NCI-H1436 treated with DMSO at 0.1 percent for 48 hours (cell line): ENCODE measurements at places on chromosomes 11 and 22.

GRCh38 chr11:34825670-34826383, 90.4 kb downstream of the APIP start:
- DNase-seq = no peak

GRCh38 chr11:6611092-6611962, 689 bp downstream of the TAF10 start:
- no peak for DNase-seq

DNA sequence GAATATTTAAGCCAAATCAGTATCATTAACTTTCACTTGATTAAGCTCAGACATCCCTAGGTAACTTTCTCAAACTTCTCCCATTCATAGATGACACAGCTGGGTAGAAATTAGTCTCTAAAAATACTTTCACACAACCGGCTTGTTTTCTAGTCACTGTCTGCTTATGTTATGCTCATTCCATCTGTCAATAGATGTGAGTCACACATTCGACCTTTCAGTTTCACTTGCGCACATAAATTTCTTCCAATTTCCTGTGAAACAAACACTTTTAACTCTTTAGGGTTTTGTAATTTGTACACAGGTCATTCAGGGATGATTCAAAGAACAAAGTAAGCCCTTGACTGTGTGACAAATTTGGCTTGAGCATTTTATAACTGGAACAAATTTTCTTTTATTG, 723.0 kb downstream of the KCNA4 start:
- DNase-seq = no peak

DNA sequence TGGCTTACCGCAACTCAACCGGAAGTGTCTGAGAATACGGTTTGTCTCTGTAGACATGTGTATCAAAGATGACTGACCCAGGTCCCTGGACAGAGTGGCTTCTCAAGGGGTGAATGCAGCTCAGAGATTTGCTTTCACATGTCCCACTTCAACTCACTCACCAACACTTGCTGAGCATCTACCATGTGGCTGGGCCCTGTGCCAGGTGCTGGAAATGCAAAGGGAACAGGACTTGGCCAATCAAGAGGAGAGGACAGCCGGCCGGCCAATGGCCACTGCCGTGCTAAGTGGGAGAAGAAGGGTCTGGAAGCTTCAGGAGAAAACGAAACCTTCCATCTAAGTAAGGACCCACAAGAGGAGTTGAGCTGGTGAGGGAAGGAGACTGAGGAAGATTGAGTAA, 151.3 kb downstream of the CEP164 start:
- DNase-seq = no peak

DNA sequence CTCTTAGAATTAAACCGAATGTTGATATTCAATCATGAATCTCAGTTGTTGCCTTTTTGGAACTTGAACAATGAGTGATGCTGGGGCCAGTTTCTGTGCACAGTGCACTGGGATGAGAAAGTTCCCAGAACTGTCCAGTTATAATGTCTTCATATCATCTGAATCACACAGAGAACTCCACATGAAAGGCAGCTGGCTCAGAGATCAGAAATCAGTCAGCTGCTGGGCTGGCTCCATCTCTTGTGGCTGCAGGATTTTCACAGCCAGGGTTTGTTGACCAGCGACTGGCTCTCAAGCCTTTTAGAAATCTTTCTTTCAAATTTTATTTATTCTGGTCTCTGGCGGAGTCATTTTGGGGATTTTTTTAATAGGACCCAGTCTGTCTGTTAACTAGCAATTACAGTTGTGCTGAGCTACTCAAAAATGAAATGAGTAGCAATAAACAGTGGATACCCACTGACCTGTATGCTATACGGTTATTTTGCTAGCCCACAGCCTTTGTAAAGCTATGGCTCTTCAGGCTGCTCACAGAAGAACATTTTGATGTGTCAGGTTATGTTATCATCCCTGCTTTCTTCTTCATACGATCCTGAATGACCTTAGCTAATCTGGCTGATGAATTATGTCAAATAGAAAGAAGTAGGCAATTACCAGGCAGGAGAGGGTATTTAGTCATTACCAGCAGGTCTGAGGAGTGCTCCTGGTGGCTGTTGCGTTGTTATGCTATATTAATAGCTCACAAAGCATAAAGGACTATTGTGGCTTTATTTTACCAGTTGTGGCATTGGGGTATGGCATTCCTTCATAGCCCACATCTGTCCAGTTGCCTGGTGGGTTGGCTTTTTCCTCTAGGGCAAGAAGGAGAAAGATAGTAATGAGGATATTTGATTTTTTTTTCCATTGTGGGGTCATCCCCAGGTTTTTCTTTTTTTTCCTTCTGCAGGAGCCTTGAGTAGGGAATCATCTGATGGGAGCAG, 3.6 kb downstream of the FAT3 start:
- DNase-seq = no peak

DNA sequence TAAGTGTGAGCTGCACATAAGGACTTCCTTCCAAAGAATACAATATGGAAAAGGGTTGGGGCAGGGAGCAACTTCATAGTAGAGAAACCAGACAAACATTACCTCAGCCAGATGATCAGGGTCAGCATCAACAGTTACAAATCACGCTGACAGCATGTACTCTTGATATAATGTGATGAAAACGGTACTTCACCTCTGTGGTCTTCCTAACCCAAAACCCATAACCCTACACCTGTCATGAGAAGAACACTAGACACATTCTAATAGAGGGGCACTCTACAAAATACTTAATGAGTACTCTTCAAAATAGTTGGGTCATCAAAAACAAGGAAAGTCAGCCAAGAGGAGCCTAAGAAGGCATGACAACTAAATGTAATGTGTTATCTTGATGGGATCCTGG, 43.9 kb downstream of the RRAS2 start:
- DNase-seq = no peak

GRCh38 chr22:30400159-30400558, 3.3 kb downstream of the SEC14L2 start:
- no peak for DNase-seq

DNA sequence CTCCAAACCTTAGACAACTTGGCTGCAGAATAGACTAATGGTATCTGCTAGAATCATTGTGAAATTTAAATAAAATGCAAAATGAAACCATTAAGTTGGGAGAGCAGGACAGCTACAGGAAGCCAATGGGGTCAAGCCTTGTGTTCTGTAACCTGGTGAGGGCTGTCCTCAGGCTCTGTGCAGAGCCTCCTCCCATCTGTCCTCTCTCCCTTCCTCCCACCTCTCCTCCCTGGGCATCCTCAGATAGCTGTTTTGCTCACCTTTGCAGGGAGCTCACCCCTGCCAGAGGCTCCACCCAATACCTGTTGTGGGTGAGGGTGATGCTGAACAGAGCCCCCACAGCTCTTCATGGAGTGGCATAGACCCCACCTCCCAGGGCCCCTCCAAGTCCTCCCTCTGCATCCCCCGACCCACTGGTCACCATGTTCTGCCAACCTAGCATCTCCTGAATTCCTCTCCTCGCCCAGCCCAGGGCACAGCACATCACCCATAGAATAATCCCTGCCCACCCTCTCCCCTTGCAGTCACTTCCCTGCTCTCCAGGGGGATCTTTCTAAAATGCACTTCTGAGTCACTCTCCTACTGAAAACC, 100.3 kb downstream of the PDE2A start:
- no peak for DNase-seq

DNA sequence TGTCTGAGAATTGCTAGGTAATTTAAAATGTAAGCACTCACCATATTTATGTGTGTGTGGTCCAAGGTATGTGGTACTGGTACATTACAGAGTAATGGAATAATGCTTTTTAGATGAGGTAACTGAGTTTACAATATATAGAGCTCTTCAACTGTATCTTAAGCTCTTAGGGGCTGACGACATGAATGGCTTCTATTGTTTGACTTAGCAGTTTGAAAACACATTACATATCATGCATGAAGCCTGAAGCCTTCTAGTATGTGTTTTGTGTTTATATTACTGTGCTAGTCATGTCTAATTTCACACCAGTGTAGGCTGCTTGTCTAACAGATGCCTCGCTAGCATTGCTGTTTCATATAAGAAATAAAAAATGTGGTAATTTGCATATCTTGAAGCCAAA, 37.2 kb downstream of the GAS2 start:
- peak; percentile 19 for DNase-seq

GRCh38 chr22:46663001-46663400, 42.8 kb downstream of the GRAMD4 start:
- DNase-seq = no peak

DNA sequence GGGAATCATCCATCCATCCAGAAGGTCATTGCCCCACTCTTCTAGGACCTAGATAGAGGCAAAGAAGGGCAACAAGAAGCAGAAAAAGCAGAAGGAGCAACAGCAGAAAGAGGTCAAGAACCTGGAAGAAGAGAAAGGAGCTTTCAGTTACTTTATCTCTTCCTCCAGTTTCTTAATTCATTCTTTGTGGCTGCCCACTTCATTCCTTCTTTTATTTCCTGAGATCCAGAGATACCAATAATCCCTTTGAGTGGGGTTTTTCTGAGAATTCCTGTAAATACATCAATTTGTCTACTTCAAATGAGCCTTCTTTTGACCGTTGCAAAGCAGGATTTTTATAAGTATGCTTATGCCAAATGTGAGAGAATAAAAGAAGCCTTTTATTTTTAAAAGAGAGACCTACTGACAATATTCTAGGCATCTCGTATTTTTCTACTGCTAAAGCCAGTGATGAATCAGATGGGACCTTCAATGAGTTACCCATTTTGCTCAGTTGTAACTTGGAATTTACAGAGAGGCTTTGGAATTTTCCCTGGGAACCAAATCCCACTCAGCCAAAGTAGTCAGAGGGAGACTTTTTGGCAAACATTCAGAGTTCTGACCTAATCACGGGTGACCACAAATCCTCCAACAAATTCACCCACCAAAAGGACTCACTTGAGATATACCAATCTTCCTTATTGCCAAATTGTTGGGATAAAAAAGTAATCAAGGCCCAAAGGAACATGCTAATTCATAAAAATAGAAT, 54.9 kb downstream of the ZC3H12C start:
- DNase-seq = no peak

- no peak for DNase-seq
Observed at GRCh38 chr22:29315286-29316140, at the start of gene RASL10A. Gene RASL10A, minus strand, starts transcription at chr22:29315697. Its CDS starts 451 bp downstream, at chr22:29315246.

GRCh38 chr11:129416080-129416820, 40.6 kb downstream of the BARX2 start:
- DNase-seq = no peak

- no peak for DNase-seq
Observed at GRCh38 chr11:134947556-134947955, 535.5 kb upstream of the B3GAT1 start.

DNA sequence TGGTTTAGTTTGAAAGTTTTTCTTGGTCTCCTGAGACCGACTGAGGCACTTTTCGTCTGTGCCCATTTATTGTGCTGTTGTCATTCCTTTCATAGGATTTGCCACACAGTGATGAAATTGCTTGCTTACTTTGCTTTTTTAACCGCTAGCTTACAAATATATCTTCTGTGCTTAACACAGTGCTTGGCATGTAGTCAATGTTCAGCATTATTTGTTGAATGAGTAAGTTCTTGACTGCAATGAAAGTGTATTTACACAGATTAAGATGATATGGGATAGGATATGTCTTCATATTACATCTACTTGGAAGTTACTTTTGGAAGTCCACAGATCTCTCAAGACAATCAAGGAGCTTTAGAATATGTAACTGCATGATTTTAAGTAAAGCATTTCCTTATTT, 91.2 kb downstream of the GRIA4 start:
- no peak for DNase-seq

DNA sequence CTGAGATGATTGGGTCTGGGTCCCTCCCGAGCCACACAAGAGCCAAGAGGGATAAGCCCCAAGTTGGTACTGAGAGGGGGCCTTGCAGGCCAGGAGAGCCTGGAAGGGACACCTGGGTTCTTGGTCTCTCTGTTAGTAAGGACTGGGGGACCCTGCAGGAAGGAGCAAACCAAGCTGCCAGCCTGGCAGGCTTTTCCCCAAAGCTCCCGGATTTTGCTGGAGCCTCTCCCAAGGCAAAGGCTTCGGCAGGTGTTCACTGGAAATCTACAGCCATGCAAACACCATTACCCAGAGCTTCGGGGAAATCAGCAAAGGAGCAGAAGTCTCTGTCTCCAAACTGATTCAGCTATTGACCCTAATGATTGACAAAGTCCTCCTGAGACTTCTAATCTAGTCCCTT, 527.9 kb downstream of the BUD13 start:
- DNase-seq = no peak

GRCh38 chr11:126421271-126421671, 65.8 kb downstream of the ST3GAL4 start:
- DNase-seq = no peak
